Activated T-helper 2 cell treated with anti-CD3 and anti-CD28 coated beads, Interferon-gamma antibody, Interleukin-2, Interleukin-4, amounts not matched to agents 10 μg/mL and 5 μg/mL and 100 μg/mL, durations not matched to agents 14 hours and 24 hours and 36 hours (primary cell): ENCODE measurements at places on chromosomes 6 and 20.

- no peaks in the 10 kb centered on the region for H3K36me3 ChIP-seq
- H3K4me3 ChIP-seq: no peak overlapping the region
- no peak for DNase-seq
- peaks cover 3% of the 10 kb centered on the region for H3K27me3 ChIP-seq
These were observed 262.6 kb downstream of the NKAIN2 start for GRCh38 chr6:124066269-124066668.

GRCh38 chr6:43978473-43979346 is 148.5 kb downstream of the MRPL14 start:
- H3K36me3 ChIP-seq: no peaks in the 10 kb centered on the region
- H3K27me3 ChIP-seq: peaks cover 31% of the 10 kb centered on the region
- H3K27ac ChIP-seq: no peak overlapping the region
- DNase-seq: no peak
- H3K4me3 ChIP-seq: no peak overlapping the region

DNA sequence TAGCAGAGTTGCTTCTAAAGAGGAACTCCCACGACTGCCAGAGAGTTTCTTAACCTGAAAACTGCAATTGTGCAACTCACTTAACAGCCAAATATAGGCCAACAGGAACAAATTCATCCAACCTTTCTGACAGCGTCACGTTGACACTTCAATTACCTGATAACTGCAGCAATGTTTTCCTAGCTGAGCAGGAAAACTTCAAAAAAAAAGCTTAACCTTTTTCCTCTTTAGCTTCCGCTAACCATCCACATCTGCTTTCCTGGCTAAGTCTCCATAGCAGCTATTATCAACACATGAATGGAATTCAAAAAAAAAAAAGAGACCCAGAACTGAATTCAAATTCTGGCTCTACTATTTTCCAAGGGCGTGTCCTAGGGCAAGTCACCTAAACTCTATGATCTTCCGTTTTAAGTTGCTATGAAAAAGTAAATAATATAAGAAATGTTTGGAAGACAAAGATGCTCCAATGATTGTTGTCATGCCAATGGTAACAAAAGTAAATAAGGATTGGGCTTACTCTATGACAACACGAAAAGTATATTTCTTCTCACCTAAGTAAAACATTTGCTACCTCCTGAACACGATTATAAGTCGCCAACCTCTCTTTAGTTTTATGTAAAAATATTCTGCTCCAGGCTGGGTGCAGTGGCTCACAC is 524.6 kb upstream of the JARID2 start:
- no peaks in the 10 kb centered on the region for H3K27me3 ChIP-seq
- DNase-seq: no peak
- peaks cover 8% of the 10 kb centered on the region for H3K36me3 ChIP-seq
- H3K27ac ChIP-seq: peak overlapping the region; percentile 13
- H3K4me3 ChIP-seq: no peak overlapping the region
- H3K4me1 ChIP-seq: peaks cover 47% of the 10 kb centered on the region

DNA sequence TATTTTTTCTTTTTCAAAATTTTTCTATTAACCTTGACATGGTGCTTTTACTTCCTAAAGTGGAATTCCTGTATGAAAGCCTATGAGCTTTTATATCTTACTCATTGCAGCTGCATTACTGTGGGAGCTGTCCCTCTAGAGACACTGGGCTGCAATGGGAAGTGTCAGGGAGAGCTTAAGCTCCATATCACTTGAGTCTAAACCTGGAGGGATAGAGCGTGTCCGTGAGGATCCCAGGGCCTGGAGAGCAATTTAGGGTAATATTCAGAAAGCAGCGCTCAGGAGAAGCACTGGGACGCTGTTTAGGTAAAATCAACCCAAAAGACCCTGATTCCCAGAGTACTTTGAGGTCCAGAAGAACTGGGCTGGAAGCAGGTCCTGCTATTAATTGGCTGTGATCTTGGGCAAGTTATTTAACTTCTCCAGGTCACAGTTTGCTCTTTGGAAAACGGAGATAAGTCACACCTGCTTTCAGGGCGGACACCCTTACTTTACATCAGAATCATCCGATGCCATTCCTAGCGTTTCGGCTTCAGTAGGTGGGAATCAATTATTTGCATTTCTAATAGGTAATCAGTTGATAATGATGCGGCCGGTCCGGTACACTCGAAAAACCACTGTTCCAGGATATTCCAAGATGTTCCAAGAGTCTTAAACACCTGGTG is 628 bp upstream of the ERGIC3 start:
- H3K27me3 ChIP-seq: no peaks in the 10 kb centered on the region
- H3K36me3 ChIP-seq: peaks cover 13% of the 10 kb centered on the region
- H3K27ac ChIP-seq: no peak overlapping the region
- peaks cover 12% of the 10 kb centered on the region for H3K4me1 ChIP-seq
- no peak for DNase-seq
- H3K4me3 ChIP-seq: peak overlapping the region; percentile 89

DNA sequence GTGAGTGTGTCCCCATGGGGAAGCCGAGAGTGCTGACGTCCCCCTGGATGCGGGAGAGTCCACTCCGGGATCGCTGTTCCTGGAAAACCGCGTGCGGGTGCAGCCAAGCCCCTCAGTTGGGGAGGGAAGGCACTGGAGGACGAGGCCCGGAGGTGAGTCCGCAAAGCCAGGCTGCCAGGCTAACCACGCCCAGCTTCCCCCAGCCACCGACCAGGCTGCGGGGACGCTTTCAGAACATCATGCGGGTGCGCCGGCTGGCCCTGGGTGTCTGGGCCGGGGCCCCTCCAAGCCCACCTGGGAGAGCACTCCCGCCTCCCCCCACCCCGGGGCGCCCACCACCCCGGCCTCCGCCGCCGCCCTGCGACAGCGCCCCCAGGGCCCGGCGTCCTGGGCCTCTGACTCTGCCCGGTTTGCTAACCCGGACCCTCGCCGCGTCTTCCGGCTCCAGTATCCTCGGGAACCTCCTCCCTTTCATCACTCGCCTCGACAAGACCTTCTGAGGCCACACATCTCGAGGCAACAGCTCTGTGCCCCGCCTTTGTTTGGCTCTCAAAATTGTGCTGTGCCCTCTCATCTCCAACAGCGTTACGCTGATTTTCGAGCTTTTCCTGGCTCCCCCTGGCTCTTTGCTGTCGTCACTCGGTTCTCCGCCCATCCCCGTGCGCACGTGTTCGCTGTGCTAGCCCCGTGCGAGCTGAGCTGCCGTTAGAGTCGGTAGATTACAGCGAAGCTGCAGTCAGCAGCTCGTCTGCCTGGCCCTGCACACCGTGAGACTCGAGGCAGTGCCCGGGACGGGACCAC is 47.1 kb upstream of the ENTPD6 start:
- H3K27ac ChIP-seq: no peak overlapping the region
- H3K4me1 ChIP-seq: peaks cover 4% of the 10 kb centered on the region
- no peaks in the 10 kb centered on the region for H3K36me3 ChIP-seq
- peaks cover 26% of the 10 kb centered on the region for H3K27me3 ChIP-seq
- peak overlapping the region; percentile 73 for H3K4me3 ChIP-seq
- DNase-seq: peak; percentile 37

GRCh38 chr6:98998103-98998502 is 50.4 kb upstream of the FBXL4 start:
- H3K36me3 ChIP-seq: no peaks in the 10 kb centered on the region
- H3K27ac ChIP-seq: no peak overlapping the region
- peaks cover 13% of the 10 kb centered on the region for H3K27me3 ChIP-seq
- no peak for DNase-seq
- H3K4me3 ChIP-seq: no peak overlapping the region

DNA sequence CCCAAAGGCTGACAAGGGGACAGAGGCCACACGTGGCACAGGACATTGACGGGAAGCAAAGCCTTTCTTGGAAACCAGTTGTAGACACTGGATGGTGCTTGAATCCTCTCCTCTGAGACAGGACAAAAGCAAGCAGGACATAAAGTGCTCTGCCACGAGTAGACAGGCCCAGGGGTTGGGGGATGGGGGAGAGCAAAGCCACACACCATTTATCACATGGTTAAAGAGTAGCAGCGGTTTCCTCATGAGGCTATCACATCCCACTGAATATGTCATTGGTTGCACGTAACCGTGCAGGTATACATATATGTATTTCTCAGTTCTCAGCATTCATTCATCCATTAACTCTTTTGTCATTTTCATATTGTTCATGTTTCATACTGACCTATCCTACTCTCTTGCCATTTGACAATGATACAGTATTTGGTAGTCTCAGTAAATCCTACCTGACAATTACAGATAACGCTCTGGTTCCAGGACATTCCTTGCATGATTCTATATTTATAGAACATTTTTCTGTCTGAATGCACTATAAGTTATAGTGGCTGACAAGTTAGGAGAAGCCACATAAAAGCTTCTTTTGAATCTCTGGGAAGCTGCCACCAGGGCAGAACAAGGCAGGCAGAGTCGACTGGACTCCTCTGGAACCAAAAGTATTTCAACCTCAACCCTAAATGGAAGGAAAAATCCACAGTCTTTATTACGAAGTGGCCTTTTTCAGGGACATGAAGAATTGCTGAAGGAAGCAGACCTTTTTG is 23.5 kb downstream of the METTL24 start:
- H3K27me3 ChIP-seq: peaks cover 20% of the 10 kb centered on the region
- DNase-seq: no peak

GRCh38 chr6:97282726-97283617 is at the start of gene MMS22L:
MMS22L (minus strand) TSS chr6:97283216; CDS start chr6:97282477, 739 bp downstream.
- H3K4me3 ChIP-seq: peak within 1 kb of the TSS; percentile 89
- peaks cover 12% of the 10 kb centered on the region for H3K27me3 ChIP-seq
- H3K27ac ChIP-seq: peak within 1 kb of the TSS; percentile 81
- DNase-seq: peak; percentile 92
- peaks cover 25% of the 10 kb centered on the region for H3K4me1 ChIP-seq
- peaks cover 27% of the 10 kb centered on the region for H3K36me3 ChIP-seq

GRCh38 chr20:20334489-20334888 is 33.4 kb upstream of the INSM1 start:
- H3K36me3 ChIP-seq: no peaks in the 10 kb centered on the region
- H3K4me1 ChIP-seq: peaks cover 2% of the 10 kb centered on the region
- H3K27me3 ChIP-seq: peaks cover 5% of the 10 kb centered on the region
- H3K4me3 ChIP-seq: no peak overlapping the region
- no peak overlapping the region for H3K27ac ChIP-seq

DNA sequence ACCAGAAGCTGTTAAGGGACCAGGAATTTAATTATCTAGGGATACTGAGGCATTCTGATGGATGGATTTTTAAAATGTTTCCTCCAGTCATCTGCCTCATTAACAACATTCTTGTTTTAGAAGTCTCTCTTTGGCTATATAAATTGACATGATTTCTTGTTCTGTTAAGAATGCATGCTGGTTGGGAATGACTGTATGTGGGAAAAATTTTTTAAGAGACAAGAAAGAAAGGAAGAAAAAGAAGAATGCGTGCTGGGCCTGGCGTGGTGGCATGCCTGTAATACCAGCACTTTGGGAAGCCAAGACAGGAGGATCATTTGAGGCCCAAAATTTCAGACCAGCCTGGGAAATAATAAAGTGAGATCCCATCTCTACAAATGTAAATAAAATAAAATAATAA is 203.6 kb downstream of the GJA1 start:
- no peak overlapping the region for H3K4me3 ChIP-seq
- H3K36me3 ChIP-seq: peaks cover 3% of the 10 kb centered on the region
- no peaks in the 10 kb centered on the region for H3K27me3 ChIP-seq
- no peak overlapping the region for H3K27ac ChIP-seq
- no peaks in the 10 kb centered on the region for H3K4me1 ChIP-seq

- H3K27me3 ChIP-seq: no peaks in the 10 kb centered on the region
- H3K27ac ChIP-seq: peak overlapping the region; percentile 54
- H3K4me1 ChIP-seq: peaks cover 53% of the 10 kb centered on the region
- H3K36me3 ChIP-seq: peaks cover 46% of the 10 kb centered on the region
These were observed 3.4 kb downstream of the ASF1A start for GRCh38 chr6:118897386-118897785.

- H3K36me3 ChIP-seq: no peaks in the 10 kb centered on the region
- H3K4me3 ChIP-seq: no peak overlapping the region
- peaks cover 2% of the 10 kb centered on the region for H3K4me1 ChIP-seq
- peaks cover 2% of the 10 kb centered on the region for H3K27me3 ChIP-seq
These were observed 255.8 kb downstream of the NFATC2 start for GRCh38 chr20:51286758-51287157.

GRCh38 chr6:91646649-91647048 is 1059.8 kb upstream of the MAP3K7 start:
- H3K4me3 ChIP-seq: no peak overlapping the region
- H3K4me1 ChIP-seq: no peaks in the 10 kb centered on the region
- H3K27me3 ChIP-seq: no peaks in the 10 kb centered on the region
- H3K36me3 ChIP-seq: no peaks in the 10 kb centered on the region

- no peak overlapping the region for H3K27ac ChIP-seq
- H3K27me3 ChIP-seq: no peaks in the 10 kb centered on the region
- no peaks in the 10 kb centered on the region for H3K36me3 ChIP-seq
- DNase-seq: no peak
- H3K4me3 ChIP-seq: no peak overlapping the region
These were observed 240.8 kb downstream of the ANKRD60 start for GRCh38 chr20:57987659-57988058.

- H3K4me1 ChIP-seq: no peaks in the 10 kb centered on the region
- no peaks in the 10 kb centered on the region for H3K36me3 ChIP-seq
- H3K27me3 ChIP-seq: peaks cover 2% of the 10 kb centered on the region
- H3K4me3 ChIP-seq: no peak overlapping the region
These were observed 36.8 kb upstream of the ME1 start for GRCh38 chr6:83467620-83468036.

- H3K27me3 ChIP-seq: peaks cover 5% of the 10 kb centered on the region
- no peaks in the 10 kb centered on the region for H3K36me3 ChIP-seq
- no peak overlapping the region for H3K27ac ChIP-seq
- DNase-seq: no peak
These were observed 23.1 kb downstream of the LBP start for GRCh38 chr20:38369389-38369788.

DNA sequence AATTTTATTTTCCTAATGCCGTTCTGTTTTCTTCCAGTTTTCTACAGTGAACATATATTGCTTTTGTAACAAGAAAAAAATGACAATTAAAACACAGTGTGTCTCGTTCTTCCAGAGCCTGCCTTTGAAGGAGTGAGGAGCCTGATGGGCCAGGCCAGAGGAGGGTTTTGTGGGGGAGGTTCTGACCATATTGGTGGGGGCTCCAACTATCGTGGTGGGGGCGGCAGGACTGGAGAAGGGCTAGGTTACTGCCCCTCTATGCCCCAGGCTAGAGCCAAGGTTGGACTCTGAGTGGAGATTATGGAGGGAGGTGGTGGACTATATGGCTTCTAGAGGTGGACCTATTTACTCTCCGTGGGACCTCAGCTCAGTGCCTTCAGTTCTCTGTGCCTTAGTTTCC is 24.0 kb downstream of the DLGAP4 start:
- H3K4me1 ChIP-seq: no peaks in the 10 kb centered on the region
- no peak overlapping the region for H3K27ac ChIP-seq
- H3K27me3 ChIP-seq: peaks cover 7% of the 10 kb centered on the region
- H3K4me3 ChIP-seq: no peak overlapping the region
- no peak for DNase-seq

GRCh38 chr6:154916857-154917256 is 78.3 kb upstream of the TIAM2 start:
- DNase-seq: no peak
- H3K4me1 ChIP-seq: peaks cover 13% of the 10 kb centered on the region
- no peak overlapping the region for H3K4me3 ChIP-seq
